ENCODE measurements at places on chromosomes 7 and 10.

DNA sequence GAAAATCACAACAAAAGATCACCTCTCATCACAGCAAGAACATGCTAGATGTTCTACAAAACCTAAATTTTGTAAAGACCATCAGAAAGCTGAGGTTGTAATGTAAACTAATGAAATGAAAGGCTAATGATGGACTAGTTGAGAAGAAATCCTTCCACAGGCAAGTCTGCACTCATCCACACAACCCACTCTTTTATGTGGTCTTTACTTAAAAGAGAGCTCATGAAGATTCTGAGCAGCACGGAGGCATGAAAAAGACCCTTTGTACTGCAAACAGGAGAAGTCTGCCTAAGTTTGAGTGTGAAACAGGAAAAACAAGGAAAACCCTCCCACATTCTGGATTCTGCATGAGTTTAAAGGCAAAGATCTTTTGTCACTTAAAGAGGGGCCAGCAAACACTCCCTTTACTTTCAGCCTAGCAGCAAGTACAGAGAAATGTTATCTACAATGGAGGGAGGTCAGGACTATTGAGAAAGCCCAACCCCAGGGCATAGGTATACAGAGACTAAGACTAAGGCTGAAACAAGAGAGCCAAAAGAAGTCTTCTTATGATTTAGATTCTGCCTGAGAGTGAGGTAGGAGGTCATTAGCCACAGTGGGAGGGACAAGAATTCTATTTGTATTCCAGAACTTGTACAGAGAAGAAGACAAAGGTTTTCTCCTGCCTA is 521.2 kb upstream of the TEX47 start:
- no peak for DNase-seq

GRCh38 chr10:15632456-15633091 is 87.1 kb downstream of the ITGA8 start:
- no peak for DNase-seq

- no peak for DNase-seq
Measured at GRCh38 chr7:73727952-73728351, 8.5 kb upstream of the STX1A start.

DNA sequence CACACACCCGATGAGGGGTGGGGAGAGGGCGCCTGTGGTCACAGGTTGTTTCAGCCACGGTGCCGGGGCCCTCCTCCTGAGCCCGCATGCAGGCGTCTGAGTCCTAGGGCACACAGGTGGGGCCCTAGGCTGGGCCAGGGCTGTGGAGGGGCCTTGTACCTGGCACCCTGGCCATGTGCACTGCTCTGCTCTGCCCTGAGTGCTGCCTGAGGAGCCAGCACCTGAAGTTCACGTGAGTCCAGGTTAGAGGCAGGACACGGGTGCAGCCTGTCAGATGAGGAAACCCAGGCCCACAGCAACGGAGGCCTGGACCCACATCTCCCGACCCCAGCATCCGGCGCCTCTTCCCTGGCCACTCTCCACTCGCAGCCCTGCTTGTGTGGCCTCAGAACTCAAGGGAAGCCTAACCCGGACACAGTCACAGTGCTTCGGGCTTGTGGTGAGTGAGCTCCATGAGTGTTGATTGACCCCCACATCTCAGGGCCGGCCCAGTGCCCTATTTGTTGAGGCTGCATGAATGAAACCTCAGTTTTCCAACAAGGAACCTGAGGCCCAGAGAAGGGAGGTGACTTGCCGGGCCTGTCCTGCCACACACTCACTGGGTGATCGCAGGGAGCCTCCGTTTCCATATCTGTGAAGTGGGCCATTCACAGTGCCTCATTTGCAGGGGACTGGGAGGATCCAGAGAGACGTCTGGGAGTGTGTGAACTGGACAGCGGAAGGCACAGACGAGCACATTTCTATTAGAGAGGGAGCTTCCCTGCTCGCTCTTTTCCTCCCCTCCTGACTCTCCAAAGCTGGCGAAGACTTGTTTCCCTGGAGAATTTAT is 39.6 kb downstream of the PPIF start:
- DNase-seq: no peak

DNA sequence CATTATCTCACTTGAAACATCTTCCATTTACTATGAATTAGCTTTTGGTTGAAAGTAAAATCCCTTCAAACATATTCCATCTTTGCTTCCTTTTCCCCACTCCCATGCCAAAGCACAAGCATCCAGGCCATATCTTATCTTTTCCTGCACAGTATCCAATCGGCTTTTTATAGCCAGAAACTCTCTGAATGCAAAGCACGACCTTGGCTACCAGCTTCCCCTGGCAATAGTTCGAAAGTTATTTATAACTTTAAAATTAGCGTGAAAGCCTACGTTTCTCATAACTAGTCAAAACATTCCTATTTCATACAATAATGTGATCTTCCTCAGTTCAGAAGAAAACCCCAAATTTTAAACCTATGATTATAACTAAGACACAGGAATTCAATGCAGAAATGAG is 440 bp downstream of the CTNNA3 start:
- DNase-seq: no peak

DNA sequence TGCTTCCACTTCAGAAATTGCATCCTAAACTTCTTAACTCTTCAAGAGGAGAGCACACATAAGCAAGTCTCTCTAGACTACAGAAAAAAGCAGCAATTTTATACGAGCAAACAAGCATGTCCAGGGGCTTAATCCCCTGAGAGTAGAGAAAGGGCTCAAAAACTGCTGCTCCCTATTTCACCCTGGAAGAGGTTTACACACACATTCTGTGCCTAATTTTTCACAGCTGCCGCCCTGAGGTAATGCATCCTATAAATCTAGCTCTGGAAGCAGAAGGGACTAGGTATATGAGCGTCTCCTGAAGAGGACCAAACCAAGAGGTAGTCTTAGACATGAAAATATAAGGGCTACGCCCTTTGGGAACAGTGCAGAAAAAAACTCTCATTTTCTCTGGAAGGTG is 73.1 kb downstream of the CRPPA start:
- DNase-seq: no peak

DNA sequence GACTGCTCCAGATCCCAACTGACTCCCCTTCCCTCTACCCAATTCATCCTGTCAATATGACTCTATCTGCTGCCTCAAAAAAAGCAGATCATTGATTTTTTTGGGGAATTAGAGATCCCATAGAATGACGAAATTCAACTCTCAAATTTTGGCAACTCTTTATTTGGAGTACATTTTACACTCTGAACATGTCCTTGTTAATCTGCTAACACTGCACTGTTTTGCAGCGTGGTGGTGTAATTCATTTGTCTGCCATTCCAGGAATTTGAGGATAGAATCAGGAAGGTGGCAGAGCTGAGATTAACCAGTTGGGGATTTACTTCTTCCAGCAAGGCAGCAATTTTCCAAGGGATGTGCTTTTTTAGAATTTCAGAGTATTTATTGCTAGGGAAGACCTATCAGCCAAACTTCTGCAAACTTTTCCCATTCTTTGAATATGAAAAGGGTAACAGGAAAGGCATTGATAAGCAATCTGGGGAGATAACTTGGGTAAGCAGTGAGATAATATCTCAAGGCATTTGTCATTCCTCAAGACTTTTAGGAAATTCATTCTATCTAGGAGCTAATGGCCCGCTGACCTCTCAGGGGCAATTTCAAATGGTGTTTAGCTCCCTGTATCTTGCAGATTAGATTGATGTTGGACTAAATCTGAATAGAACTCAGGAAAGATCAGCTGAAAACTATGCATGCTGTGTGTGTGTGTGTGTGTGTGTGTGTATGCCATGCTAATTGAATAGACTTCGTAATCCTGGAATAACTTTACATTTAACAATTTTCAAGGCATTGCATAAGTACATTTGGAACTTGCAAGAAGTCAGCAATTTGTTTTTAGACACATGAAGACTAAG is 9.7 kb downstream of the BAMBI start:
- DNase-seq: no peak

- DNase-seq: peak; percentile 55
Measured at GRCh38 chr10:30701451-30702173, 72.1 kb upstream of the LYZL2 start.

Measured in stimulated activated effector memory CD8-positive, alpha-beta T cell treated with anti-CD3 and anti-CD28 coated beads, Interleukin-12 subunit alpha, Interleukin-12 subunit beta, amount 100 ng/mL, for 72 hours (primary cell).